ENCODE measurements at places on chromosomes 5 and 9.

GRCh38 chr5:11234501-11234911, 473.5 kb upstream of the DAP start:
- no peak for DNase-seq

DNA sequence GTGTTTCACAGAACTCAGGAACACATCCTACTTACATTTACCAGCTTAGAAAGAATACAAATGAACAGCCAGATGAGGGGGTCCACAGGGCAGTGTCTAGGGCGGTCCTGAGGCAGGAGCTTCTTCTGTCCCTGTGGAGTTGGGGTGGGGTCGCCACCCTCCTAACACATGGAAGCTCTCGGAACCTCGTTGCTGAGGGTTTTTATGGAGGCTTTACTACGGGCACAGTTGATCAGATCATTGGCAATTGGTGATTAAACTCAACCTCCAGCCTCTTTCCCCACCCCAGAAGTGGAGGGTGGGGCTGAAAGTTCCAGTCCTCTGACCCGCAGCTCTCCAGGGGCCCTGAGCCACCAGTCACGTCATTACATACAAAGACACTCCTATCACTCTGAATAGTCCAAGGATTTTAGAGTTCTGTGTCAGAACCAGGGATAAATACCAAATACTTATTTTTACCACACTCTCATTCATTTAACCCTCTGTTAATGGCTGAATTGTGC, 156.9 kb downstream of the COL23A1 start:
- DNase-seq: no peak

- no peak for DNase-seq
Measured at GRCh38 chr5:131514316-131515283, 120.4 kb downstream of the RAPGEF6 start.

GRCh38 chr5:132100672-132101261, 27.2 kb downstream of the CSF2 start:
- no peak for DNase-seq

- DNase-seq: no peak
Measured at GRCh38 chr5:56761151-56761885, 54.0 kb upstream of the MAP3K1 start.

DNA sequence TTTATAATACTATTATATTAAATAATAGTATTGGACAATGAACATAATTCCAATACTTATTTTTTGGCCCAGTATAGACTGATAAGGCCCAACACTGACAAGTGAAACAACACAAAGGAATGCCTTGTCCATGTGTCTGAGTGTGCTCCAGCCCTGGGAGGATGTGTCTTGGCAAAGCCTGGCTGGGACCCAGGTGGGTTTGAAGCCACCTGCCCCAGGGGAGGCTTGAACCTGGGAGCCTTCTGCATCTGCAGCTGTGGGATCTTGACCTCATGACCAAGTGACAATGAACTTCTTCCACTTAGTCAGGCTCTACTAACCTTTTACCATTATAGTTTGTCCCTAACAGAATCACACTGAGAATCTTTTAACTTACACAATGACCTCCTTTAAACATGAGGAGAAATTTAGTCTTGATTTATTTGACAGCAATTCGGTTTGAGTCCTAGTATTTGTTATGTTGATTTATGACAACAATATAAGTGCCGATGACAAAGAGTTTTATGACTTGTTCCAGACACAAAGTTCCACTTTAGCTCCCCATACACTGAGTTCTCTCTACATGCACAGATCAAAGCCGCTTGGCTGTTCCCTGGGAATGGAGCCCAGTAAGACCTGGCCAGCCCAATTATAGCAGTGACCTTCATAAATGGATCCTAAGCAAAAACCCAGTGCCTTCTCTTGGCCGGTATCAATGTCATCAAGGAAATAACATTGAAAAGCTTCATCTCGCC, 294.5 kb downstream of the CTNND2 start:
- no peak for DNase-seq

DNA sequence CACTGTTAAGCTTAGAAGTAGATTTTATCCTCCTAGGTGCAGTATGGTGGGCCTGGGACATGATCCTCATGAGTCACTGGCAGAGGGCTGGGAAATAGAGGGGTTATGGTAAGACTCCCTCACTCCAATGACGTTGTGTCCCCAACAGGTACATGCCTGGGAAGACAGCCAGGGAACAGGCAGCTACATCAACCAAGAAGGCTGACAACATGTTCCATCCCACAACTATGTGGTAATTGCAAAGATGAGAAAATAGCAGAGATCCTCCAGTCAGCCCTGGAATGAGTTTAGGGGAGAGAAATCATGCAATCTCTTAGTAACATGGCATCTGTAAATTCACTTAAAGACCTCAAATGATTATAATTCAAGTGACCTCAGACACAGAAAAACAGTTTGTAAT, 114.4 kb upstream of the LIFR start:
- DNase-seq: no peak

DNA sequence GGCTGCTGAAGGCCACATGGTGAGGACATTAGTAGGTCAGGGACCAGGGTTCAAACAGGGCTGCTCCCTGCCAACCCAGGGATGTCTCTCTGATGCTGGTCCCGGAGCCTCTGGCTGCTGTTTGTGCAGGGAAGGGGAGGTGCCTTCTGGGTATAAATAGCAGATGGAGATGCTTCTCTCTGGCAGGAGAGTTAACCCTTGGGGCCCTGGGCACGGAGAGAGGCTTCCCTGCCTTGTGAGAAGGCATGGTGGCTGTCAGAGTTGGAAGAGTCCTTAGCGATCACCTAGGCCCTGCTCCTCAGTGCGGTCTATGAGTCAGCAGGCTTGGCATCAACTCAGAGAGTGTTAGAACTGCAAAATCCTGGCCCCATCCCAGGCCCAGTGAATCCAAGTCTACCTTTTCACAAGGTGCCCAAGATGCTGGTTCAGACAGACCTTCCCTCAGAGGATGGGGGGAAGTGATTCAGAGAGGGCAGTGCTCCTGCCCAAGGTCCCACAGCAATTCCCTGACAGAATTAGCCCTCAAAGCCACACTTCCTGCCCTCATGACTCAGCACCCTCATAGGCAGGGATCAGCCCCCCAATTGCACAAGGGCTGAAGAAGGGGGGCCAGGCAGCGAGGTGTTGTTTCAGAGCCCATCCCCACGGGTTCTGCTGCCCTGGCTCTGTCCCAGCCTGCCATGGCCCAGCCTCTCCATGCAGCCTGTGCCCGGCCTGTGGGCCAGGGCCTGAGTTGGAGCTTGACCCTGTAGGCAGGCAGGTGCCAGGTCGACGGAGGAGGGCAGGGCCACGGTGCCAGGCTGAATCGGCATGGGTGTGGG, 25.6 kb downstream of the CAMK2A start:
- no peak for DNase-seq

DNA sequence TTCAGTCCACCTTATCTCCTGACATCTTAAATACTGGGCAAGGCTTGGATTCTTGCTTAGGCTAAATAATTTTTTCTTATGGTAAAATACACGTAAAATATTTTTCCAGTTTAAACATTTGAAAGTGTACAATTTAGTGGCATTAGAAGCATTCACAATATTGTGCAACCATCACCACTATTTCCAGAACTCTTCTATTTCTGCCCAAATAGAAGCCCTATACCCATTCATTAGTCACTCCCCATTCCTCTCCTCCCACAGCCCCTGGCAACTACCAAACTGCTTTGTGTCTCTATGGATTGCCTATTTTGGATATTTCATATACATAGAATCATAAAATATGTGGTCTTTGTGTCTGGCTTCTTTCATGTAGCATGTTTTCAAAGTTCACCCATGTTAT, 57.6 kb downstream of the IL31RA start:
- DNase-seq: no peak

- no peak for DNase-seq
Measured at GRCh38 chr5:179880848-179881590, 22.4 kb upstream of the MRNIP start.

GRCh38 chr9:121486043-121486442, 13.6 kb downstream of the GGTA1 start:
- no peak for DNase-seq

DNA sequence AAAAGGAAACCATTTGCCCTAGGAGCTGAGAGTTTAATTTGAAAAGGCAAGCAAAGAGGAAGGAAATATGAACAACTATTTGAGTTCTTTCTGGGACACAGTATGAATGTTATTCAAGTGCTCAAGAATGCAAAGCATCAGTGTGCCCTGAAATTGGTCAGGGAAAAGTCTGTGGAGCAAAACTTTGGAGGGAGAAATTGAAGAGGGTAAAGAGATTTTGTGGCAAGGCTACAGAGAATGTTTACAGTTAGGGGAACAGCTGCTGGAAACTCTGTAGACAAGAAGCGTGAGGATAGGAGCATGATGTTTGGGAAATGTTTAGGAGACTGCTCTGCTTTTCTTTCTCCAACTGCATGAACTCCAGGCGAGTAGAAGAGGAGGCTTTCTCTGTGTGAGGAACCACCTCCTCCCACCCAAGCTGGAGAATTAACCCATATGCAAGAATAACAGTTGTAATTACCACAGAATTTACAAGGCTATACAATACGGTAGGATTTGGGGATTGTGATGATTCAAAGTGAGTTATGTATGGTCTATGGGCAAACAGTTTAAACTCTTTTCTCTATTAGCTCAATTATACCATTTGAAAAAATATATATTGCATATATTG, 75.4 kb upstream of the IL7R start:
- DNase-seq: no peak

GRCh38 chr5:172173564-172174153, 14.4 kb downstream of the STK10 start:
- DNase-seq: no peak

DNA sequence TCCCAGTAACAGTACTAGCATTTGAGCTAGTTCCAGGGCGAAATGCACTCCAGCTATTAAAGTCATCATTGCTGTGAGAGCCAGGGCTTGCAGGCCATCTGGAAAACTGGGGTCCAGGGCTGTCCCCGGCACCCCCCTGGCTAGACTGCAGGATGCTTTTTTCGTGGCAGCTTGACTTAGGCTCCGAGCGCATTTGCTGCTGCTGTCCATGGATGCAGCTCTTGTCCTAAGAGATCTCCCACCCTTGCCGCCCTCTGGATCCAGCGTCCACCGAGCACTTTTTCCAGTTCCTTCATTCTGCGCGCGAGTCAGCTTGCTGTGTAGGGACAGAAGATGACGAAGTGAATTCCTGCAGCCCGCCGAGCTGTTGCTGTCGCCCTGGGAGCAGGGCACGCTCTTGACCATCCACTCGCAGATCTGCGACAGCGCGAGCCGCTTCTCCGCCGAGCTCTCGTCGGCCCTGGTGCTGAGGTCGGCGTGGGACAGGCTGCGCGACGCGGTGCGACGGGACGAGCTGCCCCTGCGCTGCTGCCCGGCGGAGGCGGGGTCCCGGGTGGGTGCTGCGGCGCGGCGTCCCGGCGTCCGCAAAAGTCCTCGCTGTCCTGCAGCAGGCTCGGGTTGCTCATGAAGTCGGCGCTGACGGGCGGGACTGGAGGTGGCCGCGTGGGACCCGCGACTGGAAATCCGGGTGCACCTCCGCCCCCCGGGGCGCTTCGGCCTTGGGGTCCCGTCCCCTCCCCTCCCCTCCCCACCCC, 30.7 kb downstream of the OR2V1 start:
- DNase-seq: no peak

GRCh38 chr5:41252036-41252435, 38.7 kb upstream of the C6 start:
- no peak for DNase-seq

GRCh38 chr9:84327184-84327583, 13.4 kb downstream of the SLC28A3 start:
- no peak for DNase-seq

- no peak for DNase-seq
Measured at GRCh38 chr9:68998812-68999211, 15.1 kb downstream of the PRKACG start.

GRCh38 chr9:12784461-12785259, 9.8 kb downstream of the LURAP1L start:
- DNase-seq: no peak

DNA sequence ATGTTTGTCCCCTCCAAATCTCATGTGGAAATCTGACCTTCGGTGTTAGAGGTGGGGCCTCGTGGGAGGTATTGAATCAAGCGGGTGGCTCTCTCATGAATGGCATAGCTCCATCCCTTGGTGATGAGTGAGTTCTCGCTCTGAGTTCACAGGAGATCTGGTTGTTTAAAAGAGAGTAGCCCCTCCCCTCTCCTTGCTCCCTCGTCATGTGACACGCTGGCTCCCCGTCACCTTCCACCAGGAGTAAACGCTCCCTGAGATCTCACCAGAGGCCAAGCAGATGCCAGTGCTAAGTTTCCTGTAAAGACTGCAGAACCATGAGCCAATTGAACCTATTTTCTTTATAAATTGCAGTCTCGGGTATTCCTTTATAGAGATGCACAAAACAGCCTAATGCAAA, 74.5 kb downstream of the RASEF start:
- no peak for DNase-seq
